Trophoblast cell (in vitro differentiated cells and primary cell): ENCODE measurements at places on chromosomes 7 and 10.

- peak; percentile 73 for DNase-seq
These were observed 434.4 kb upstream of the ZMIZ1 start for GRCh38 chr10:78634389-78634815.

DNA sequence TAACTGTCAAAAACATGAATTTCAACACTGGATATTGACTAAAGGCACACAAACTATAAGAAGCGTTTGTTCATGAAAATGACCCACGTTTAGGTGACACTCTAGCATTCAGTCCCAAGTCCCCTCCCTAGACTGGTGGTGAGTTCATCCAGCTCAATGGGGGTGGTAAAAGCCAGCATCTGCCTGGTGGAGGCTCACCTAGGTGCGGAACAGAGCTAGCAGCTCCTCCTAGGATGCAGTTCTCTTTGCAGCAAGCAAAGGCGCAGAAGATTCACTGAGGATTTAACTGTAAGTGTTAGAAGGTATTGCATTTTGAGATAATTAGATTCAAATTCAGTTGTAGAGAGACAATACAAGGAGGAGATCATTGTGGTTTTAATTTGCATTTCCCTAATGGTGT, 87.6 kb downstream of the VSTM2A start:
- no peak for DNase-seq

- no peak for DNase-seq
These were observed 30.5 kb downstream of the KAT6B start for GRCh38 chr10:74856940-74857339.

DNA sequence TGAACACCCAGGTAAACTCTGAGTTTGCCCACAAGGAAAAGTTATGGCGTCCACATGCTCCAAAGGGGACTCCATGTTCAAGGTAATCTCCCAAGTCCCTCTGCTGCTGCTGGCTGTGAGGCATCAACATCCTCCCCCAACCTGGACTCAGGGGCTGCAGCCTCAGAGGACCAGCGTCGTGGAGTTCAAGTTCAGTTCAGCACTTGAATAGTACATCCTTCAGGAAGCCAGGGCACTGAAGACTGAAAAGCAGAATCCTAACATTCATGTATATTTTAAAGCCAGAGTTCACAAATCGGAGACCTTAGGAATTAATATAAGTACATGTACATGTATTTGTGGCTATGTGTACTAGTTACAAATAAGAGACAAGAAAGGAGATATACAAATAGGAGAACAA, 90.4 kb downstream of the PTPRE start:
- no peak for DNase-seq

DNA sequence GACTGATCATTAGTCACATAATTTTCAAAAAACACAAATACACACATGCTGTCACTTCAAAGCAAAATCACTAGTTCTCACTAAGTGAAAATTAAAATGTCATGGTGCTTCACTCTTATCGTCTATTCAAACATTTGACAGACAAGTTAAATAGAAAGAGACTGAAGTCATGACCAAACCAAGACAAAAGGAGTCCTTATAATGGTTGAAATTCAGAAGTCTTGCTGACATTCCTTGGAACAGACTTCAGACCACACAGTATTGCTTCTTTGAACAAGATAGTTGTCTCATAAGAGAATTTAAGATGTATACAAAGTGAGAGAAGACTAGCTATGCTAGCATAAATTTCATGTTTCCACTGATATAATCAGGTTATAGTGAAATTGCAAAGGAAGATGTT, 119.5 kb downstream of the SEMA3D start:
- no peak for DNase-seq

DNA sequence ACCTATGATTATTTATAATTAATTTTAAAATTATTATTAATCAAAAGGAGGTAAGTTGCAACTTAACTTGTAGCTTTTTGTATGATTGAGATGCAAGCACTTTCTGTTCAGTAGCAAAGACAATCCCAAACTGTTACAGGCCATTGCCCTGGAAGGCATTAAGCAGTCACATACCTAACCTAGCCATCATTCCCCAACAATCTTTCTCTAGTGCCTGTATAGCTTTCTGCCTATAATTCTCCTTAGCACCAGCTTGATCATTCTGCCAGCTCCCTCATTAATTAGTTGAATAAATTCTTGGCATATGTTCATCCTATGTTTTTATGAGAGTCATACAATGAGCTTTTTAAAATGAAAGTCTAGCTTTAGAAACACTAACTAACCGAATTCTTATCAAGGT, 178.9 kb upstream of the TMEM106B start:
- peak; percentile 50 for DNase-seq

GRCh38 chr7:29858191-29858951, 52.1 kb downstream of the WIPF3 start:
- no peak for DNase-seq

DNA sequence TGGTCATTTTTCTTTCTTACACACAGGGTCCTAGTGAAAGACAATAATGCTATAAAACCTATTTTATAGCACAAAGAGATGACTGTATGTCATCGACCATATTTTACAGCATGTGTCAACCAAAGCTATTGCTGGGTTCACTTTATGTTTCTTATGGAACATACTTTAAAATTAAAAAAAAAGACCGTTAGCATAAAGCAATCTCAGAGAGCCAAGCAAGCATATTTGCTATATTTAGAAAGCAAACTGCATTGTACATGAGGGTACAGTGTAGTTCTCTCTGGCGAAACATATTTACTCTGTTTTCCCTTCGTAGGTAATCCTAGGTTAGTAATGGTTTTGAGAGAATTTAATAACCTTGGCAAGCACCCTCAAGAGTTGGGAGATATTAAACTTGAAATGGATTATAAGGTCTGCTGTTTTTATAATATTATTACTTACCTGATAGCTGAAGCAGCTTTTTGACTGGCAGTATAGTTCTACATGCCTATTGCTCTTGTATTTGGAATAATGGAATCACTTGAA, 244.2 kb upstream of the POM121L12 start:
- no peak for DNase-seq

DNA sequence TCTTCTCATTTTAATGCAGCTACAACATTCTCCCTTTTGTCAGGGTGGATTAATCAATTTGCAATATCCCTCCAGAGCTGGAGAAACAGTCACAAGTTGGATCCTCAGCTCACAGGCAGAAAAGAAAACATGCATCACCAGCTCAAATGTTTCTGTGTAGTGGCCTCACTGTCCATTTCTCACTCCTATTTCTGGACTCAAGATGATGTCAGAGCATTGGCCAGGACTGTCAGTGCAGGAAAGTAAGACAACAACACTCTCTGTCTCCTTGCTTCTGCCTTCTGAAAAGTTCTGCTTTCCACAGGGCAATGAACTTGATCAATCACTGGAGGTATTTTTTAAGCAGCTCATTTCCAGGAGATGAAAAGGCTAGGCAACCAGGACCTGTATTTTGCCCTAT, 8.2 kb upstream of the SVIL start:
- DNase-seq: no peak

DNA sequence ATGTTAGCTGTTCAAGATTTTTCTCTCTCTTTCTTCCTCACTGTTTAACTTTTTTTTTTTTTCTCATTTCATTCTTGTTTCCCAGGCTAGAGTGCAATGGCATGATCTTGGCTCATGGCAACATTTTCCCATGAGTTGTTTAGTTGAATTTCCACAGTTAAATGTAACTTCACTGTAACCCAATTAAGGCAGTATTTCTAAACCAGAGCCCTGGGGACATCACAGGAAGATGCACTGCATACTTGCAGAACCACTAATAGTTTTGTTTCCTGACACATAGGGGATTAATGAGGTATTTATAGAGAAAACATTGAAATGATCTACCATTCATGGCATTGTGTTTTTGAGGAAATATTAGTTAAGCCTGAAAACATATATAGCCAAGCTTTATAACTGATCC, 795.6 kb upstream of the GHITM start:
- no peak for DNase-seq

DNA sequence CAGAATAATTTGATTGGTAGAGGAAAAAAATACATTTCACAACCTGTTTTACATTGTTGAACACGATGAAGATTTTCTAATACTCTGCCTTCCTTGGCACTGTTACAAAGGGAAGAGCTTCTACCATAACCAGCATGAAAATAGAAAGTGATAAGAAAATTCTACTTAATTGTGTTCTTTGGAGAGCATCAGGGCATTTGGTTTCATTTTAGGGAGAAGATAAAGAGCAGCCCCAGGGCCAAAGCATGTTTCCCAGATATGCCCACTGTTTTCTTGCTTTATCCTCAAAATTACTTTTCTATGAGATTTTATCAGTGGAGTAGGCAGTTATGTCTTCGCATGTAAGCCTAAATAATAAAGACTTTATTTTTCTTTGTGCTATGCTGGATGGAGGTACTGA, 9.5 kb downstream of the CHRM2 start:
- no peak for DNase-seq

GRCh38 chr10:63724922-63725321, 203.7 kb downstream of the REEP3 start:
- no peak for DNase-seq
